ENCODE measurements at places on chromosomes 3 and 15.

GRCh38 chr15:81052046-81052445 is 51.3 kb downstream of the TLNRD1 start:
- no peak for DNase-seq

- no peak for DNase-seq
Measured at GRCh38 chr15:78018946-78019644, 58.4 kb downstream of the TBC1D2B start.

DNA sequence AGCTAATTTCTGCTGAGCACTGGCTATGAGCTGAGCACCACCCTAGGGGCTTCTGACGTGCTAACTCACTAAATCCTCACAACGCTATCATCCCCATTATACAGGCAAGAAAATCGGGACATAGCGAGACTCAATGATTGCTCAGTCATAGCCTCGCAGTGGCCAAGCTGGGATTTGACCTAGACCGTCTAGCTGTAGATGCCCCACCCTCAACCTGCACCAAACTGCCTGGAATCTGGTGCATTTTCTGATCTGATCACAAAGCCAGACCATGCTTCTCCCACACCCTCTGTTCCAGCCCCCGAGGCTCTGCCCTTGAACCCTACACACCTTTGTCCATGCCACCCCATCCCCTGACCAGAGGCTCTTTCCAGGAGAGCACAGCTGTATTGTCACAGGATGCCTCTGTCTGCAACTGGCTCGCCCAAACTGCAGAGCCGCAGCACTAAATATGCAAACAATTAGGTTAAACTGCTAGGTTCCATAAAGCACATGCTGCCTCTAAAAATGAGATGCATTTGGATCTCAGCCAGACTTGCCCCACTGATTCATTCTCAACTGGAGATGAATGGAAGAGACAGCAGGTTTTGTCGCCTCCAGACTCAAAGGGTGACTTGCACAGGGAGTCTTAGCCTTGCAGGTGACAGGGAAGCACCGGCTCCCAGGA is 95.2 kb downstream of the NUP210 start:
- no peak for DNase-seq

DNA sequence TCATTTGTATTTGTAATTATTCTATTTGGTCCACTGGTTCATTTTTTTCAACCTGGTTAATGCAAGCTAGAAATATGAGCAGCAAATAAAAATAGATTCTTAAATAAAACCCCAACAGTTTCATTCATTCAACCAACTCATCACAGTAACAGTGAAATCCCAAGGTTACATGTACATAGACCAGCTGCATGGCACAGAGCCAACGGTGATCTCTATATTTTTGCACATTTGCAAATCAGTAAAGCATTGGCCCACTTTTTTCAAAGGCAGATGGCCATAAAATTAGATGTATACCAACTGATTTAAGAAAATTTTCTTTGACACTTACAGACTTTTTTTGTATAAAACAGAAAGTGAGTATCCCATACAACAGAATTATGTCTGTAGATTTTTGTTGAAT is 49.3 kb downstream of the STRIT1 start:
- no peak for DNase-seq

DNA sequence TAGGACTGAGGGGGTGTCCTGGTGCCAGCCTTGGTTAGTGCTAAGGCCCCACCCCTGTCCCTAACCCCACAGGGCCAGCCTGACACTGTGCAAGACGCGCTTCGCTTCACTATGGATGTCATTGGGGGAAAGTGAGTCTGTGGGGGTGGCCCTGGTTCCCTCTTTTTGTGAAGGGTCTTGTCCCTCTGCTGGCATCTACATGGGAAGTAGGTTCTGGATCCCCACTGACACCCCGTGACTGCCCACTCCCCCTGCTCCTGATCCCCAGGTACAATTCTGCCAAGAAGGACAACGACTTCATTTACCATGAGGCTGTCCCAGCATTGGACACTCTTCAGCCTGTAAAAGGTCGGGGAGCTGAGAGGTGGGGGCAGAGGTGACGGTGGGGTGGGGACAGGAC is 26.4 kb downstream of the PTPN23 start:
- no peak for DNase-seq

GRCh38 chr3:190099099-190099498 is 21.6 kb downstream of the P3H2 start:
- no peak for DNase-seq

GRCh38 chr3:163508206-163508605 is 1570.1 kb downstream of the SI start:
- DNase-seq, result no peak

Measured in activated T-cell treated with anti-CD3 and anti-CD28 coated beads for 4 hours (primary cell).